Activated naive CD8-positive, alpha-beta T cell treated with anti-CD3 and anti-CD28 coated beads for 36 hours (primary cell): ENCODE measurements at places on chromosomes 11 and 22.
A peak's percentile ranks its signal among the peaks of the same experiment; 100 is the strongest.

- DNase-seq, result no peak
Observed at GRCh38 chr11:17894929-17895658, 117.8 kb downstream of the SERGEF start.

GRCh38 chr22:29044657-29045176 is 16.9 kb downstream of the C22orf31 start:
- no peak for DNase-seq

GRCh38 chr11:61832754-61833153 is 4.7 kb downstream of the FADS2 start:
- no peak for DNase-seq

DNA sequence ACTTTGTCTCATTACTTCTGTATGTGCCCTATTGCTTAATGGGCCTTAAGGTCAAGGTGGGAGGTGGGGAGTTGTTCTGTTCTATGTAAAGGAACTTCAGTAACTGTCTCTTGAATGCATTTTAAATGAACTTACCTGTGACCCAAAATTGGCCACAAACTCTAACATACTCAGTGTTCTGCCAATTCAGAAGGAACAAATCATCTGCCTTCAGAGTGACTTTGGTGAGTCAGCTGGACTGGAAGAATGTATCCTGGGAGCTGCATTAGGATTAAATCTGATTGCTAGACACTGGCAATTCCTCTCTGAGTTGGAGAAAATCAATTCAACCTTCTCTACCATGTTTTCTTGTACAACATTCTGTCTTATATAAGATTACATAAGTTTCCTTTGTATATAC is 1104.8 kb downstream of the DLG2 start:
- no peak for DNase-seq

DNA sequence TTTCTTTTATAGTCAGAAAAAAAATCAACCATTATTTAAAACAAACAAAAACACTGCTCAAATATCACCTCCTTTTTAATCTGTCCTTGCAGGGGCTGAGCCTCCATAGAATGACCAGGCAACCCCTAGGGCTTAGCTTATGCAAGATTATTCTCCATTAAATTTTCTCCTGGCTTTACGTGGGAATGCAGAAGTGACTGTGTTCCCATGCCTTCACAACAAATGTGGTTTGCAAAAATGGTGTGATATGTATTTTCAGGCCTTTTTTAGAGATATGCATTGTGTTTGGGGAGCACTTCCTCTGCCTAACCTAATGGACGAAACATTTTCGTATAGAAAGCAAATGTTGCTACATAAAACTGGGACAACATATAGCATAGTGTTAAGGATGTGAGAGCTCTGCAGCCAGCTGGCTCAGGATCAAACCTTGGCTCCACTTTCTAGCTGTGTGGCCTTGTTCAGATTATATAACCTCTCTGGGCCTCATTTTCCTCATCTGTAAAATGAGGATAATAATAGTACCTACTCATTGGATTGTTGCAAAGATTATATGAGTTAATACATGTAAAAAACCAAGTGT is 82.6 kb downstream of the PARVA start:
- no peak for DNase-seq

- DNase-seq, result peak; percentile 7
Observed at GRCh38 chr11:22432291-22433093, 94.3 kb downstream of the SLC17A6 start.

- DNase-seq, result no peak
Observed at GRCh38 chr11:14924318-14924717, 32.3 kb upstream of the CYP2R1 start.

GRCh38 chr11:109148669-109149068 is 273.3 kb upstream of the C11orf87 start:
- DNase-seq, result no peak

- DNase-seq, result no peak
Observed at GRCh38 chr11:122099374-122100036, 16.5 kb downstream of the BLID start.

- no peak for DNase-seq
Observed at GRCh38 chr11:47327949-47328348, 24.6 kb downstream of the MYBPC3 start.

- no peak for DNase-seq
Observed at GRCh38 chr11:120784566-120785251, 239.2 kb upstream of the TBCEL start.

DNA sequence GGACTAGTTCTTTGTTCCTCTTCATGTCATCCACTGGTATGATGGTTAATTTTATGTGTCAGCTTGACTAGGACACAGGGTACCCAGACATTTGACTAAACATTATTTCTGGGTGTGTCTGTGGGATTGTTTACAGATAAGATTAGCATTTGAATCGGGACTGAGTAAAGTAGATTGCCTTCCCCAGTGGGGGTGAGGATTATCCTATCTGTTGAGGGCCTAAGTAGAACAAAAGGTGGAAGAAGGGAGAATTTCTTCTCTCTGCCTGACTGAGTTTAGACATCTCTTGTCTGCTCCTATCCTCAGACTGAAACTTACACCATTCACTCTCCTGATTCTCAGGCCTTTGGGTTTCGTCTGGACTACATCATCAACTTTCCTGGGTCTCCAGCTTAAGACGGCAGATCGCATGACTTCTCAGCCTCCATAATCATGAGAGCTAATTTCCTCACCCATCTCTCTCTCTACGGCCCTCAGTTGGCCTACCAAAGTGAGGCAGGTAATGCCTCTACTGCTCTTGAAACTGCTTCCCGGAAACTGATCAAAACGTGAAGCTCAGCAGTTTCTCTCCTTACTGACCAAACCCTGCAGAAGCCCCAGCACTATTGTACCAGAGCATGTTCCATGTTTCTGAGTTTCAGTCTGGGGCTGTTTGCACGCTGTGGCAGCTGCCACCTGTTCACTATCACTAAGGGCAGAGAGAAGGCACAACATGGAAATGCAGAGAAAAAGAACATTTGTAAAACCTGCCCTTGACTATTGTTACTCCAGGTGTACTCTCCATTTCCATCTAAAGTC is 95.4 kb downstream of the NXPE2 start:
- DNase-seq, result no peak

DNA sequence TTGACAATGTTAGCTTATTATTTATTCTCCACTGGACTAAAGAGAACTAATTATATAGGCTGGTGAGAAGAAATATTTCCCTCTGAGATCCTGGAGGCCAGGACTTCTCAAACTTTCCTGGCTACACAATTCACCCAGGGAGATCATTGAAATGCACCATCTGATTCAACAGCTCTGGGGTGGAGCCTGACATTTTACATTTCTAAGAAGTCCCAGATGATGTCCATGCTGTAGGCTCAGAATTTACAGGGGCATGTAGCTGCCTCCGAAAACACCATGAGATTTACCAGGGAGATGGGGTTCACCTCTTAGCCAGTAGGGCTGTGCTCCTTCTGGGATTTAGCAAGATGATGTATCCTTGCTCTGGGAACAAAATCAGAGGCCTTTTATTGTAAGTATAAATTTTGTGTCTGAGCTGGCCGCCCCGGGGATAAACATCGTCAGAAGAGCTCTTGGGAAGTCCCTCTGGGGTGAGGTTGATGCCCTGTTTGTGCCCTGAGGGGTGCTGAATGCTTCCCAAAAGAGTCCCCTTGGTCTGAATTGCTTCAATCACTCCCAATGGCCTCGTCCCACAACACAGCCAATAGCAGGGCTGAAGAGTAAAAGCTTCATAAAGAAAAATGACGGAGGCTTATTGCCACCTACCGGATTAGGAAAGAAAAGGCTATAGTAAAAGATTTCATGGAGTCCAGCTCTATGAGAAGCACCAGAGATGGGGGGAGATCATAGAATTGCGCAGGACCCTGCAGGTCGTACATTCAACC is 33.4 kb upstream of the API5 start:
- no peak for DNase-seq

DNA sequence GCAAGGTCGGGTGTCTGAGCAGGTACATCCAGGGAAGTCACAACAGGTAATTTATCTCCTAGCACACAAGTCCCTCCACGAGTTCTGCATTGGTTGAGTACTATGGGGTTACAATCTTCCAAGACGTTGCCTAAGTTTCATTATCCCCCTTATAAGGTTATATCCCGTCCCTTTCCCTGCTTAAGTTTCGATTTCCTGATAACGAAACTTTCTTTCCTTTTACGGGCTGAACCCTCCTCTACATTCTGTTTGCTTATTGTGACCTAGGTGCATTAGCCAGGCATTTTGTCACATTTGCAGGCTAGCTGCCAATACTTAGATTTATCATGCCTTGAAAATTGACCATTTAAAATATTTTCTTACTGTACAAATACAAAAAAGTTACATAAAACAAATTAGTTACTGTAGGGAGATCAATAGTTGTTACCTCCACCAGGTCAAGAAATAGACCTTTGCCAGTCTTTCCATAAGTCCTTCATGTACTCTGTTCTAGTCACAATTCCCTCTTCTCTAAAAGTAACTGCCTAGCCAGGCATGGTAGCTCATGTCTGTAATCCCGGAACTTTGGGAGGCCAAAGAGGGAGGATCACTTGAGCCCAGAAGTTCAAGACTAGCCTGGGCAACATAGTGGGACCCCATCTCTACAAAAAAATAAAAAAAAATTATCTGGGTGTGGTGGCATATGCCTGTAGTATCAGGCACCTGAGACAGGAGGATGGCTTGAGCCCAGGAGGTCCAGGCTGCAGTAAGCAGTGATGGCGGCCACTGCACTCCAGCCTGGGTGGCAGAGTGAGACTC is 14.3 kb upstream of the PITPNB start:
- no peak for DNase-seq

- DNase-seq, result no peak
Observed at GRCh38 chr11:115202900-115203552, 301.2 kb downstream of the CADM1 start.

- DNase-seq, result no peak
Observed at GRCh38 chr11:19232910-19233503, 7.7 kb downstream of the E2F8 start.

GRCh38 chr11:57497303-57498247 is 17.9 kb downstream of the SLC43A1 start:
- no peak for DNase-seq

DNA sequence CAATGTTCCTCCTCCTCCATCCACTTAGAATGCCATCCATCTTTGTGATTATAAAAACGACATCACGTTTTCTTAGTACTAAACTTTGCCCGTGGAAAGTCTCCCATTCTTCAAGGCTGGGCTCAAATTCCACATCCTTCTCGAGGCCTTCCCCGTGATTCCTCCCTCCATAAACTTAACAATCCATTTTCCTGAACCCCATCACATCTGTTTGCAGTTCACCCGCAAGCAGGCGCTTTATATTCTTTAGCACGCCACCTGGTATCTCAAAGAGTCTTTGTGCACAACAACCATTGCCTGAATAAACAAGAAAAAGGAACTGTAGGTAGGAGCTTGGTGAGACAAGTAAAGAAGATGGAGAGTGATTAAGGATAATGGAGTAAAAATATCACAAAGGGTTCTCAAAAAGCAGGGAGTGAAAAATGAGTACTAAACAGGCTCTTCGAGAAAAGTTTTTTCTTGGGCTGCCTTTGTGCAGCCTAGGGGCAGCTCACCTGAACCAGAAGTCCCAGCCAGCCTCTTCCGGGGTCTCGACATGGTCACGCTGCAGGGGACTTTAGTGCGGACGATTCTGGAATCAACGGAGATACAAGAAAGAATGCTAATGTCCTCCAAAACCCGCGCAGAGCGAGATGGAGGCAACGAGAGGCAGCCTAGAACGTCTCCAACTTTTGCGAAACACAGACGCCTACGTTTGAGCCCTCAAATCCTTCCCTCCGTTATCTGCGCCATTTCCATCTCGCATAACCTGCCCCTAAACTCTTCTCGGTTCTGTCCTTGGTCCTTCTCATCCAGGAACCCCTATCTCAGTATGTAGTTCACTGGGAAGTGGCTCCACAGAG is 585 bp downstream of the THYN1 start:
- DNase-seq, result peak; percentile 27

DNA sequence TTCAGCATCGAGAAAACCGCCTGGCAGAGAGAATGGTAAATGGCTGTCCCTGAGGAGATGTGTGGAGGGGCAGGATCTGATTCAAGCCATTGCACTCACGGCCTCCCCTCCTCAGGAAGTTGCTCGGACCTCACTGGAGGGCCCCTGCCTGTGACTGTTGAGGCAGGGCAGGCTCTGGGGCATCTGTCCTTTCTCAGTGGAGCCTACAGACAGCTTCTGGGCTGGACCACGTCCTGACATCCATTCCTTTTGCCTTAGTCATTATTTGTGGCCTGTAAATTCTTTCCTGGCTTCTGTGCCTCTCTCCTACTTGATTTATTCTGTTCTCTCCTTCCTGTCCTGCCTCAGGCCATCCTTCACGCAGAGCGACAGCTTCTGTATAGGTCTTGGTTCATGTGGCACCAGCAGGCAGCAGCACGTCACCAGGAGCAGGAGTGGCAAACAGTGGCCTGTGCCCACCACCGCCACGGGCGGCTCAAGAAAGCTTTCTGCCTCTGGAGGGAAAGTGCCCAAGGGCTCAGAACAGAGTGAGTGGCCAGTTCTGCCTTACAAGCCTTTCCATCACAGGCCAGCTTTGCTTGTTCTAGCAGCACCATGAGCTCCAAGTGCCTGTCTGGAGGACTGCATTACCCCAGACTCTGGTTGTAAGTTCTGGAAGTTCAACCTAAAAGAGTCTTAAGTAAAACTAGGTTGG is 59.6 kb downstream of the PISD start:
- DNase-seq, result no peak

DNA sequence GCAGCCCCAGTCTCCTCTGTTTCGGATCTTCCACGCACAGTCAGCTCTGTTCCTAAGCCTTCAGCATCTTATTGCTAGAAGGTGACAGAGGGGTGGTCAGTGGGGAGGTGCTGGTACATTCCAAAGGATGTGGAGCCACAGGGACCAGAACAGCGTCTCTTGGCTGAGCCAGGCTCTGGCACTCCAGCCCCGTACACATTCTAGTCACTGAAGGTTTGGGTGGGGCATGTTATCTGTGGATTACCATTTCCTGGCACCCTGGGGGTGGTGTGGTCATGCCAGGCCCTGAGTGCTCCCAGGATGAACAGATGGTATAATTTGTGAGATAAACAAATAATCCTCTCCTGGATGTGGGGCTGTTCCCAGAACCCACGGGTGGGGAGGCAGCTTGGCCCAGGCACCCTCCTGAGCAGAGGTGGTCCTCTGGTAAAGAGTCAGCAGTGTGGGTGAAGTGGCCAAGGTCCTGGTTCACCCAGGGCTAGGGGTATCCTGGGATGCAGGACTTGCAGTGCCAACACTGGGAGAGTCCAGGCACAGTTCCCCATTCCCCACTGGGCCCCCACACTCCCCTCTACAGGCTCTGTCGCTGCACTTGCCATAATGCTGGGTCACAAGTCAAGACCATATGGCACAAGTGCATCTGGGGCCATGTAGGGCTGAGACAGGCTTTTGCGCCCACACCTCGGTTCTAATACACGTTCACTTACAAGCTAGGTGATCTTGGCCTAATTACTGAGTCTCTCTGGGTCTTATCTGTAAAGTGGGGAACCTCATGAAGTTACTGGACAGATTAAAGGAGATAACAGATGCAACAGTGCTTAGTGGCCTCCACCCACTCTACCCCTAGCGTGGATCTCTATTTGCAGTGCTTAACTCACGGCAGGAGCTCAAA is 33.0 kb downstream of the DKK3 start:
- no peak for DNase-seq

- no peak for DNase-seq
Observed at GRCh38 chr11:6599449-6599848, 4.0 kb downstream of the RRP8 start.
